ENCODE measurements at places on chromosomes 3 and 15.
A peak's percentile ranks its signal among the peaks of the same experiment; 100 is the strongest.

DNA sequence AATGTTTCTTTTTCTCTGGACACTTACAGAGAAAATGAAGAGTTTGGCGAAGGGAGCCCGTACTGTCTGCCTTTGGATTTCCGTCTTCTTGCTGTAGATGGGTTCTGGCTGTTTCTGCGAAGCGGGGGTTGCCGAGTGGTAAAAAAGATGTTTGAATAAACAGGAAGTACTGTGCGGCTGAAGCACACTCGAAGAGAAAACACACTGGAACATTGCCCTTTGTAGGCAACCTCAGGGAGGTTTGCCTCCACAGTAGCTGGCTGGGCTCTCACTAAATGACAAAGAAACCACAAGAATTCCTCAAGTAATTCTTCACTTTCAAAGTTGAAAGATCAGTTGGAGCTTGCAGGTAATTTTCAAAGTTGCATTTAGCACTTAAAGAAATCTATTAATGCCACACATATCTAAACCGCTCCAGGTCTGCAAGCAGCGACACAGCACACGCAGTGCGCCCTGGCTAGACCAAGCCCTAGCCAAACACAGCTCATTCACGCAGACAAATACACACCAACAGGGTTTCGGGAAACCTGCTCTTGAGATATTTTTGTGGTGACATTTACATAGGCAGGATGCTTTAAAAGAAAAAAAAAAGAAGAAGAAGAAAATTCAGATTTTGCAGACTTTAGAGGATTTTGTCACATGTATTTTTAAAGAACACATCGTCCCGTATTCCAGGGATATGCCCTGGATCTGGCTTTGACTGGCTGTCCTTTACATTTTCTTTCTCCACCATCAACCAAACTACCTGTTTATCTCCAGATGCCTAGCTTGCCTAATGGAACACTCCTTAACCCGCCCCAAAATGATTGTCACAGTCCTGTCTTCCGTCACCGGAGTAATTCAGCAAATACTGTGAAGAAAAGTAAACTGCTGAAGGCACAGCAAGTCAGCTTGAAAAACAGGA is 452.8 kb downstream of the FOXP1 start:
- peak; percentile 32 for DNase-seq

- no peak for DNase-seq
Observed at GRCh38 chr15:49466119-49466518, 43.1 kb downstream of the FGF7 start.

- DNase-seq, result no peak
Observed at GRCh38 chr15:71800835-71801745, 9.3 kb upstream of the NR2E3 start.

GRCh38 chr3:126551121-126551838 is 7.5 kb downstream of the C3orf22 start:
- no peak for DNase-seq

- peak; percentile 68 for DNase-seq
Observed at GRCh38 chr3:189316296-189317019, 144.7 kb downstream of the TPRG1 start.

DNA sequence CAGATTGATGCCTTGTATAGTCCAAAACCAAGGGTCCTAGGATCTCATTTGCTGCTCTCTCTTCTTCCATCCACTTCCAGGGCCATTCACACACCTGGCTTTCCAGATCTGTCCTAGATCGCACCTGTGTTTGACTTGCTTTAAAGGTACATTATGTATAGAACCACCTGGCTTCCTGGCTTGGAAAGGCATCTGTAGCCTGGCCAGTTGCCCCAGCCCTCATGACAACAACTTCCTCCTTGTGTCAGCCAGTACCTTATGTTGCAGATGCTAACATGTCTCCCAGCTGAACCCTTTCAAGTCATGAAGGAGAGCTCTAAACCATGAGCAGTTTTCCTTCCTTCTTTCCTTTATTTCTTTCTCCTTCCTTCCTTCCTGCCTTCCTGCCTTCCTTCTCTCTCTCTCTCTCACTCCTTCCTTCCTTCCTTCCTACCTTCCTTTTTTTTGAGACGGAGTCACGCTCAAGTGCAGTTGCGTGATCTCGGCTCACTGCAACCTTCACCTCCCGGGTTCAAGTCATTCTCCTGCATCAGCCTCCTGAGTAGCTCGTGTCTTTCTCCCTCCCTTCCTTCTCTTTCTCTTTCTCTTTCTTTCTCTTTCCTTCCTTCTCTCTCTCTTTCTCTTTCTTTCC is 2.5 kb upstream of the HTR3C start:
- peak; percentile 70 for DNase-seq

- DNase-seq, result no peak
Observed at GRCh38 chr15:45087513-45087912, 26.5 kb downstream of the DUOX2 start.

GRCh38 chr15:51388726-51389125 is 47.3 kb downstream of the GLDN start:
- no peak for DNase-seq

GRCh38 chr15:76555247-76555646 is 218.7 kb downstream of the ISL2 start:
- DNase-seq, result no peak

GRCh38 chr3:130259166-130259874 is 86.2 kb upstream of the COL6A5 start:
- no peak for DNase-seq

DNA sequence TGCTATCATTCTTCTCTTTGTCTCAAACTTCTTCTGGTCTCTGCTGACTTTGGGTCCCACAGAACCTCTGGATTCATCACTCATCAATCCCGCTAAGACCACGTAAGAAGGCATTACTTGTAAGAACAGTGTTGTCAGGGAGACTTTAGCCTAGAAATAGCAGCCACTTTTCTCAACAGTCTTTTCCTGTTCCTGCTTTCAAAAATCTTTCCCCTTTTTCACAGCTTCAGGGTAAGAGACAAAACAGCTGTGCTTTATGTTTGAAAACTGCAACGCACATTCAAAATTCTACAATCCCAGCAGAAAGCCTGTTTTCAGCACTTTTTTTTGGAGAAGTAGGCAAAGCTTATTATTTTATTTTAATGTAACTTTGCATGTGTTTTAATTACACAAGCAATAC is 42.0 kb upstream of the FAM98B start:
- DNase-seq, result no peak

- DNase-seq, result no peak
Observed at GRCh38 chr15:39427705-39428104, 153.2 kb upstream of the THBS1 start.

GRCh38 chr3:23221136-23221535 is 18.0 kb downstream of the UBE2E2 start:
- no peak for DNase-seq

- no peak for DNase-seq
Observed at GRCh38 chr3:197514786-197515355, 40.9 kb downstream of the BDH1 start.

GRCh38 chr3:37458162-37459120 is 284.1 kb upstream of the LRRFIP2 start:
- no peak for DNase-seq

DNA sequence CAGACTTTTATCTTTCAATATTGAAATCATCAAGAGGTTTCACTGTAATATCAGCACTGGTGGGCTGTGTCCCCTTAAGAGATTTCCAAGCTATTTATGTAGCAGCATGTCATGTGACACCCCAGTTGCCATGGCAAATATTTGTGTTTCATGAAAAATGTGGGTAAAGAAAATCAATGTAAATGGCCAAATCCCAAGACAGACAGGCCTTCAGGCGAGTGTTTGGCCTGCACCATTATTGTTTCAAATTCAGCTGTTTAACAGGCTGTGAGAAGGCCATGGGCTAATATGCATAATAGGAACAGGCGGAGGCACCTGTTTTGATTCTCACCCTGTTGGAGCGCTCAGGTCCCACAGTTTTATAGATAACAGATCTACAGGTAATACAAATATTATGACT is 104.2 kb downstream of the IQCH start:
- no peak for DNase-seq

DNA sequence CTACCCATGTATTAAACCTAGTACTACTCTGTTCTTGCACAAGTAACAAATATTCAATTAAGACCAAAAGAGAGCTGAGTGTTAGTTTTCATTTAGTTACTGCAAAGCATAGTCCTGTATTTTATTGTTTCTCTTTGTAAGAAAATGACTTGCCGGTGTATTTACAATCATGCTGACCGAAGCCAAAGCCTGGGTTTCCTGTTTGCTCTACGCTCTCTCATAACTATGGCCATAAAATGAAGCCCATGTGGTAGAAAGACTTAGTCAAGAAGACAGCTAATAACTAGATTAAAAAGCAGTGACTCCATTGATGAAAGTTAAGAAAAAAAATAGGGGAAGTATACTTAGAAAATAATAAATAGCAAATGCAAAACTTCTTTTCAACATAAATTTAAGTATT is 479.9 kb downstream of the CNTN4 start:
- DNase-seq, result no peak

- no peak for DNase-seq
Observed at GRCh38 chr3:120274739-120275167, 10.3 kb downstream of the GPR156 start.

DNA sequence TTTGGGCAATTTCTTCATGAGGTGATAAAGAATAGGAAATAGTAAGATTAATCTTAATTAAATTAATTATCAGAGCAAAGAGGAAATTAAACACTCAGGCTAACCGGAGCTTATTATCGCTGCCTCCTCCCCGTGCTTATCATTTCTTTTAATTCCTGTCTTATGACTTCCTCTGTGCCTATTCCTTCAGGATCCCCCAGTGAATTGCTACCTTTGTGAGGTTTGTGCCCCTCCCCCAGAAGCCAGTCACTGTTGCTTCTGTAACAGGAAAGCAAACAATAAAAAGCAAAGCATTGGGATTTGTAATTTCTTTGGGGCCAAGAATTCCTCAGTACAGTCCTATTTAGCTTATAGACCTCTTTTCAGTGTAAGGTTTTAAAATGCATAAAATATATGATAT is 164.5 kb downstream of the CADPS start:
- no peak for DNase-seq

DNA sequence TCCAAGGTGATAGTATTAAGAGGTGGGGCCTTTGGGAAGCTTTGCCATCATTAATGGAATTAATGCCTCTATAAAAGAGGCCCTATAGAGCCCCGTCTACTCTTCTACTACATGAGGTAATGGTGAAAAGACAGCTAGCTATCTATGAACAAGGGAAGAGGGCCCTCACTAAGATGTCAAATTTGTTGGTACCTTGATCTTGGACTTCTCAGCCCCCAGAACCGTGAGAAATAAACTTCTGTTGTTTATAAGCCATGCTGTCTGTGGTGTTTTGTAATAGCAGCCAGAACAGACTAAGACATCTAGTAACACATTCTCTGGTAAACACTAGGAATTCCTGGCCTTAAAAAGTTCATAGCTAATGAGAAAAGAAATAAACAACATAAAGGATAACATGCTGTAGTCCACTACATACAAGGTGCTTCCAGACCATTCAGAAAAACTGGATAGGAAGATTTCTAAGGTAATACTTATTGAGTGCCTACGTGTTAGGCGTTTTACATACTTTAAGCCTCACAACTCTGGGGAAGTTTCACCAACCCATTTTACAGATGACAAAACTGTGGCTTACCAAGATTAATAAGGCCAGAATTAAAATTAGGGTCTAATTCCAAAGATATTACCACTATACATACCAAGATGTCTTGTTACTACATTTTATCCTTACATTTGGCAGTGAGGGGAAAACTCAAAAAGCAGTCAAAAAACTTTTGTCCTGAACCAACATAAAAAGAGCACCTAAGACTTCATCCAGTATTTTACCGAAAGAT is 3.2 kb downstream of the UBE3A start:
- no peak for DNase-seq

DNA sequence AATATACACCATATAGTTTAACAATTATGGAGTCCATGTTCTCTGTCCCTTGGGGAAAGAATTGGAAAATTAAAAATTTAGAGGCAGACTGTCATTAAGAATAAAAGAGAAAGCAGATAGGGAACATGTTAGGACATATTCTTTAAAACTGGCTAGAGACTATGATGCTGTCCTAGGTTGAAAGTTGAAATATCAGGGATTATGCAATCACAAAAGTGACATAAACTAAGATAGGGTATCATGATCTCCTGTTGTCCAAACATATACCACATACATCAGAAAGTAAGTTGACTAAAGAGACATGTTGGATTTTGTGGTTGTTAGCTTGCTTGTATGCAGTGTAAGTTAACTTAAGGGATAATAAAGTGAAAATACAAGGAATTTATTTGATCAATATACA is 9.9 kb upstream of the EID1 start:
- DNase-seq, result no peak

DNA sequence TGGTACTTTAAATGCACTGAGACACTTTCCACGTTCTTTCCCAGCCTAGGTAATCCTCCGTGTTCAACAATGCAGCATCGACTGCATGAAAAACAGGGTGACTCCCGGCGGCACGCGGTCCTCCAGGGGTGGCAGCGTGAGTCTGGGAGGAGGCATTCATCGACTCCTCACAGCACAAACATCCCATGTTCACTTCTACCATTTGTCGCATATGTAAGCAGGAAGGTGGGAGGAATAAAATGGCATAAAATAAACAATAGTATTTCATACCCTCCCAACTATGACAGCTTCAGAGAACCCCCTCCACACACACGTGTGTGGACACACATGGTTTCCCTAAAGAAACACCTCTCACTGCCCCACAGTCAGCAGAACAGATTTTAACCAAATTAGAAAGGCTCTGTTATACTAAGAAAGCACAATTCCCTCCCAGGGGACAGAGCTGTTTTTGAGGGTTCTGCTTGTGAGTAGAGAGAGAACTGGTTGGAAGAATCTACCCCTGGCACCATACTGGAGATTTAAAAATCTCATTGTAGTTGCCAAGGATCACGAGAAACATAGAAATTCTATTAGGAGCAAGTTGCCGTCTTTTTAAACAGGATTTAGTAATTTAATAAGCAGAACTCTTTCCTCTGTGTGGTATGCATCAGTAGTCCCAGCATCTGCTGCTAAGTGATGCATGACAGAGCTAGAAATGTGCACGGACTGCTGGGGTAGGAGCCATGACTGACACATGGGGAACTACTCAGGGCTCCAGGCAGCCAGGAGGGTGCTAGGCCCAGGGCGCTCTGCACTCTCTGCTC is 6.0 kb downstream of the FAM43A start:
- DNase-seq, result peak; percentile 18

GRCh38 chr15:57146506-57147201 is 228.2 kb downstream of the TCF12 start:
- DNase-seq, result no peak

DNA sequence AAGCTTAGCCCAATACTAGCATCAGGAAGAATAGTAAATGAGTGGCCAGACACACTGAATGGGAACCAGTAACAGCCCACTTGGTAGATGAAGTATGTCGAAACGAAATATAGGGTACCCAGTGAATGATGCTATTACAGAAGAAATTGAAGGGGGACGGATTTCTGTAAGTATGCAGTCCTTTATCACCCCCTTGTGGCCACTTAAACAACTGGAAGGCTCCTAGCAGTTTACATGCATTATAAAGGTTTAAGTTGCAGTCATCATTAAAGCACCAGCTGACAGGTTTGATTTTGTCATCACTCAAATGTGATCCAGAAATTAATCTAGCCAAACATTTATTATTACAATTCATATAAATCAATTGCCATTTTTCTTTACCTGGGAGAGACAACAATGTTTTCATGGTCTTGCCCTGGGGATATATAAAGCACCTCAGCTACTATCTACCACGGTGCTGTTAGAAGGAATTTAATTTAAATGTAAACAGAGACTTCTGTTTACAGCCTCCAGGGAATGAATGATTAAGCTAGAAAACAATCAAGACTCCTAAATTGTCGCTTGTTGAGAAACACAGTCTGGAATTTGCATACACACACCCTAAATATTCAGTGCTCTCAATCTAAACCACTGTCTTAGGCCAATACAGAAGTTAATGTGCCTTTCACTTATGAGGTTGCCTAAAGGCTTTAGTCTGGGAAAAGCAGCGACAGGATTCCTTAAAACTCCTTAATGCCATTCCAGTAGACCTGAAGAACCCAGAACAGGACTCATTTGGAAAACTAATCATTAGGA is 7.8 kb downstream of the EIF1B start:
- peak; percentile 16 for DNase-seq
